ENCODE measurements at places on chromosomes 16 and 17.

- DNase-seq, result no peak
These were observed 257 bp downstream of the SNAI3 start for GRCh38 chr16:88686062-88686438.

- no peak for DNase-seq
These were observed 692 bp upstream of the SOCS1 start for GRCh38 chr16:11256661-11257130.

DNA sequence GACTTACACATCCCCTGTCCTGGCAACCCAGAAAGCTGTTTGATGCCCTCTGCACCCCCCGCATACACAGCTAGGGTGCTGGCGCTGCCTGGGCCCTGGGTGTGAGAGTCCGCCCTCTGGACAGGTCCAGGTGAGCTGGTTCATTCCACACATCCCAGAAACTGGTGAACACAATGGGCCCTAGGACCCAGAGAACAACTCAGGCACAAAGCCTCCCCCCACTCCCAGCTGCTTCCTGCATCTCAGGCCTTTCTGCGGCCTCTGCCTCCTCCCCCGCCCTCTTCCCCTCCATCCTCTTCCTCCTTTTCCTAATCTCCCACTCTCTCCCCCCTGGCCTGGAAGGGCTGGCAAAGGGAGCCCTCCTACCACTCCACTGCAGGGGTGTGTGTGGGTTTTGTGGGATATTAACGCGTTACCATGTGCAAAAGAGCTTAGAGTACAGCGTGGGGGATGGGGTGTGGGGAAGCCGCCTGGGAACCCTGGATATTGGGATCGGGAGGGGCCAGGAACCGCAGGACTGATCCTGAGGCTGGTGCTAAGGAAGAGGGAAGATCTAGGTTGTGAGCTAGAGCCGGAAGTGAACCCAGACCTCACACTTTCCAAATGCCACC, 1.6 kb upstream of the PPP1R9B start:
- DNase-seq, result peak; percentile 66

DNA sequence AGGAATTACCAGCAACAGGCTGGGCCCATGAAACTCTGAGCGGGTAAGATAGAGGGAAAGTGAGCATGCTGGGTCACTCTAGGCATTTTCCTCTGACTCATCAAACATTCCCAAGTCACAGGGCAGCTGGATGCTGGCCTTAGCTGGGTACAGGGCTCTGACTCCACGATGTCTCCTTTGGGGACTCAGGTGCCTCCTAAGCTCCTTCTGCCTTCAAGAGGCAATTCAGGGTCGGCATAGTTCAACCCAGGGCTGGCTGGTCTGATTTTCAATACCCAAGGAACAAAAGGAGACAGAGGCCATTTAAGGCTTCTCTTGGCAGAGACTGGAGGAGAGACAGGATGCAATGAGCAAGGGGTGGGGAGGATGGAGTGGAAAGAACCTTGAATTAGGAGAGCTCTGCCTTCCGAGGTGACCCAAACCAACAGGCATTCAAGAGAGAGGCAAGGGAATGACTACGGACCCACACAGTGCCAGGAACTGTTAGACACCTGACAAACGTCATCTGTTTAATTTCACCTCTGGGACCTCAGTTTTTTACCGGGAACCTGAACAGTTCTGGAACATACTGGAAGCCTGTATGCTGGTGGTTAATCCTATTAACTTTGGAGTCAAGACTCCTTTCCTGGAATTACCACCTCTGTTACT, 910 bp downstream of the WBP2 start:
- DNase-seq, result no peak

GRCh38 chr16:71250461-71251235, 20.1 kb upstream of the HYDIN start:
- no peak for DNase-seq

Data from NCI-H2029 treated with DMSO at 0.1 percent for 48 hours (cell line).